ENCODE measurements at places on chromosomes 12 and 14.

DNA sequence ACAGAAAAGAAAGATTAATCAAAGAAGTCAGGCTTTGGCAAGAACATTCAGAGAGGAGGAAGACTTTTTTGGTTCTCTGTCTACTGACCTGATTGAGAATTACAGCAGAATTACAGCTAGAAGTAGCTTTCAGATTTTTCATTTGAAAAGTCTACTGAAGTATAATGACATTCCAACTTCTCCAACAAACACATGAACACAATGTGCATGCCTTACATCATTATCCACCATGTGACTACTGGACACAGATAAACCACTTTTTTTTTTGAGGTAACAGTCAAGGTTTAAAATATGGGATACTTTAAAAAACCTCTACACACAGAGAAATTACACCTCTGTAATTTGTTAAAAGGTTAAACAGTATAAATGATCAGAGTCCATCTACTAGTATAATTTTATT lies 12.3 kb downstream of the BTBD7 start:
- DNase-seq = no peak

- DNase-seq = no peak
These were observed 20.7 kb downstream of the TSPAN9 start for GRCh38 chr12:3097836-3098235.

DNA sequence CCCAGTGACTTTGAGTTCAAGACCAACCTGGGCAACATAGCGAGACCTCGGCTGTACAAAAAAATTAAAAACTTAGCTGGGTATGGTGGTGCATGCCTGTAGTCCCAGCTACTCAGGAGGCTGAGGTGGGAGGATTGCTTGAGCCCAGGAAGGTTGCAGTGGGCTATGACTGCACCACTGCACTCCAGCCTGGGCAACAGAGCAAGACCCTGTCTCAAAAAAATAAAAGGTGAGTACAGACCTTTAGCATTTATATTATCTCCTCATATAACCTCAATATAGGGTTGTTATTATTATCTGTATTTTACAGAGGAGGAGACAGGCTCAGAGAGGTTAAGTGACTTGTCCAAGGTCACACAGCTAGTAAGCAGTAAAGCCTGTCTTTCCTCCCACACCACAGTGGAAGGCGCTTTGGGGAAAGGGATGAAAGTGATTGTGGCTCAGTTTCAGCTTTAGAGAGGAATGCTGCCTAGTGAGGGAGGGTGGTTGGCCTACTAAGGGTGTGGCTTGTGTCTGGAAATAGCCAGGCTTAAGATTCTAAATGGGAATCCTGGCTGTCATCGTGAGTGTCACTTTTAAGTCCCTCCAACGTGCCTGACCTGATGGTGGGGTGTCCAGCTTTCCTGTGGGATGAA lies 7.2 kb downstream of the TPCN1 start:
- DNase-seq = no peak

DNA sequence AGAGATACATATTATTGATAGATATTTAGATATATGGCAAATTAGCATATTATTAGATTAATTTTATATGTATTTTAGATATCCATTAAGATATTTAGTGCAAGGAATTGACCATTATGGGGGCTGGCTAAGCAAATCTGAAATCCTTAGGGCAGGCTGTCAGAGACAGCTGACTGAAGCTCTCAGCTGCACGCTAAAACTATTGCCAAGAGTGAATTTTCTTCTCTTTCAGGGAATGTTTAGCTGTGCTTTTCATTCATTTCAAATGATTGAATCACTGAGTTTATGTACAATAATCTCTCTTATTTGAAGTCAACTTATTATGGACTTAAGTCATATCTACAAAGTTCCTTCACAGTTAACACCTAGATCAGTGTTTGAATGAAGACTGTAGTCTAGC lies 566.5 kb downstream of the LRFN5 start:
- no peak for DNase-seq

DNA sequence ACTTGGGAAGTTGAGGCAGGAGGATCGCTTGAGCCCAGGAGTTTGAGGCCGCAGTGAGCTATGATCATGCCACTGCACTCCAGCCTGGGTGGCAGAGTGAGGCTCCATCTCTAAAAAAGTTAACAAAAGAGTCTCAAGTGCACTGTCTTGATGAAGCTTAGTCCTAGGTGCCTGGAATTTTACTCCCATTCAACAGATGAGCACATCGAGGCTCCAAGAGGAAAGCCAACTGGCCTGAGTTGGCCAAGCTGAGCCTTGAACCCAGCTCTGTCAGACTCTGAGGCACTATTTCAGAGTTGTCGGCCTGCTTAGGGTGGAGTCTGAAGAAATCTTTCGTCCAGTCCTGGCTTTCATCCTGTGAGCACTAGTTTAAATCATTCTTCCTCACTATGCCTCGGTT lies 98.1 kb upstream of the MAP1LC3B2 start:
- no peak for DNase-seq

- no peak for DNase-seq
These were observed 83.9 kb downstream of the PIK3C2G start for GRCh38 chr12:18345021-18345735.

DNA sequence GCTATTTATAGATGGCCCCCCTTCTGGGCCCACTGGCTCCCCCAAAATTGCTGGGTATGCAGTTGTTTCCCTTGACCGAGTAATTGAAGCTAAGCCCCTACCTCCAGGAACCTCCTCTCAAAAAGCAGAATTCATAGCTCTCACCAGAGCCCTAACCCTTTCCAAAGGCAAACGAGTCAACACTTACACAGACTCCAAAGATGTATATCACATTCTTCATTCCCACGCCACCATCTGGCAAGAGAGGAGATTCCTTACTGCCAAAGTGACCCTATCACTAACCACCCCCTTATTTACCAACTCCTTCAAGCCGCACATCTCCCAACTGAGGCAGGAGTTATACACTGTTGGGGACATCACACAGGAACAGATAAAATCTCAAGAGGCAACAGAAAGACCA lies 66.8 kb downstream of the MOK start:
- no peak for DNase-seq

DNA sequence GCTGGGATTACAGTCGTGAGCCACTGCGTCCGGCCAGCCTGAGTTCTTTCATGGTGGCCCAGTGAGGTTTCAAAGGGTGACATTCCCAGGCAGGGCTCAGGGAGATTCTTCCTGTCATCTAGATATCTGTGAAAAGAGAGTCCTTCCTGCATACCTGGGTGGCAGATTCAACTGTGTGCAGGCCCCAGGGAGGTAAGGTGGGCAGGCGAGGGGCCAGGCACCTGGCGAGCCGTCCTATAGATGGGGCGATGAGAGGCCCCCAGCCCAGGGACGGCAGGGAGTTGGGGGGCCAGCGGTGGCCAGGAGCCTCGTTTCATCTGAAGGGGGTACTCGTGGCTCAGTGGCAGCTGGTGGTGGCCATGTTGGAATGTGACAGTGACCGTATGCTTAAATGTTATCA lies 7.1 kb upstream of the EP400 start:
- no peak for DNase-seq

DNA sequence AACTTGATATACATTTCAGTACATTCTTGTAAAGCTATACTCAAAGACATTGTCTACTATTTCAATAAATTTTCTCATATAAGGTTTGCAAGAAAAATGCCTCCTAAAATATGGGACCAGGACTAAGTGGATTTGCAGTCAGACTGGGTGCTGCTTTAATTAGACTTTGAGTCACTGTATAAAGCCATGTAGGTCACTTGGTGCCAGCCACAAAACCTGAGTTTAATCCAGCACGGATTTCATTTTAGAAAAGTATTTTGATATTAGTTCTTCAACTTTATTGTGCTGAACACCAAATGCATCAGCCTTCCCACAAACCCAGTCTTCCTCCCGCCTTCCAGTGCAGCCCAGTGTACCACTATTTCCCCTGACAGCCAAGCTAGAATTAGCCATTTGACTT lies 9.9 kb upstream of the NID2 start:
- DNase-seq = no peak

- no peak for DNase-seq
These were observed 8.4 kb downstream of the ZC2HC1C start for GRCh38 chr14:75077794-75078193.

DNA sequence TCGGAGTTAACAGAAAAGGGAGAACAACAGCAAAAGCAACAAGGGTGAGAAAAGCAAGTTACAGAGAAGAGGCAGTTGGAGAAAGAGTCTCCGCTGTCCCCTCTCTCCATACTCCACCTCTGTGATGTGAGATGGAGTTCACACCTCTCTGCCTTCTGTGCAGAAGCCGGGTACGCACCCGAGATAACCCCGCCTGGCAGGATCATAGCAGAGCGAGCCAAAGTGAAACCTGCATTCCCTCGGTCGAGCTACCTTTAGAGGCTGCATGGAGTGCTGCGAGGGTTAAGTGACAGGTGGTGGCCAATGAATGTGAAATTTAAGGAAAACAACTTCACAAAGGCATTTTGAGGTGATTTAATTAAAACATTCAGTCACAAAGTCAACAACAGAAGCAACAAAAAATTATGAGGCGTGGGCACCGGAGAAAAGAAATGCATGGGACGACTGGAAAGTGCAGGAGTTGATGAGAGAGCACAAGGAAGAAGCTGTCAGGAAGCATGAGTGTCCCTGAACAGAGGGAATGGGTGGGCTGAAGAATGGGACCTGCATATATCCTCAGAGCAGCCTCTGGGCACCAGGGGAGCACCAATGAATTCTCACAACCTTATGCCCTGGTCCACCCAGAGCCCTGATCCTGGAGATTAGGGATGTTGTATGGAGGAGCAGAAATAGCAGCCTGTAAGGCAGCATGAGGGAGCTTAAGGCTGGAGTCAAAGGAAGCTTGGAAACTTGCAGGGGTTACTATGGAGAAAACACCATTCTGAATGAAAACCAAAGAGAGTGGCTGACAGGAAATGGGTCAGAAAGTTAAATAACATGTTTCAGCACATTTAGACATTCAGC lies 208.3 kb downstream of the EMP1 start:
- DNase-seq = no peak

DNA sequence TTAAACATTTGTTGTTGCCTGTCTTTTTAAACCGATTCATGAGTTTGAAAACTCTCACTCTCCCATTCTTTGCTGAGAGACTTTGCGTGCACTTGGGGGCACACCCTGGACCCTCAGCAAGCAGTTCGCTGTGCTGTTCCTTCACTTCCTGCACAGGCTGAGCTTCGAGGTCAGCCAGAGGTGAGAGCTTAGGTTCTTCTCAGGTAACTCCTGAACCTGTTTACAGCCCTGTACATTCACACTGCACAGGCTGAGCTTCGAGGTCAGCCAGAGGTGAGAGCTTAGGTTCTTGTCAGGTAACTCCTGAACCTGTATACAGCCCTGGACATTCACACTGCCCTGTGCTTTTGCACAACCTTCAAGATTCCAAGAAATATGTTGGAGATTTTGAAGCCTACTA lies 9.8 kb upstream of the CLECL1 start:
- no peak for DNase-seq

DNA sequence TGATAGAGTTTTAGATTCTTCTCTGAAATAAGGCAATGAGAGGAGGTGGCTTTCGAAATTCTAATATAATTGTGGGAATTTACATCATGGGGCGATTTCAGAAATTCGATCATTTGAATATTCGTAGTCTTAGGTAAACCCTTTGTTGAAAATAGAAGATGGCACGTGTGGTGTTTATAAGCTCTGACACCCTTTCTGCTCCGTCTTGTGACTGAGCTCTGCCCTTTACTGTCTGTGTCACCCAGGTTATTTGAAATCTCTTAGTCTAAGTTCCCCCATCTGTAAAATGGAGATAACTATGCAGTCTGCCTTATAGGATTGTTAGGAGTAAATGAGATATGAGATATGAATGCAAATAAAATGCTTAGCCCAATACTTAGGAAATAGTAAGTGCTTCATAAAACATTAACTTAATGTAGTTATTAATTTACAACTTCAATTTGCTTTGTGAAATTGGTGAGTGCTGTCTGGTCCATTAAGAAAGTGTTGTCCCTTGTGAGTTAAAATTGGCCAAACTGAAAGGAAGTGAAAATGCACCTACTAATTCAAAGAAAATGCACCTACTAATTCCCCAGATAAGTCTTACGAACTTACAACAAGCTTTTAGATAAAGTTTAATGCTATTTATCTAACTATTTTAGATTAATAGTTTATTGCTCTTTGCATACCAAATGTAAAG lies 1.5 kb downstream of the BMAL2 start:
- no peak for DNase-seq

- no peak for DNase-seq
These were observed 4.4 kb upstream of the WSB2 start for GRCh38 chr12:118065380-118065779.

GRCh38 chr12:64383675-64384074 lies 6.9 kb downstream of the C12orf56 start:
- DNase-seq = no peak

DNA sequence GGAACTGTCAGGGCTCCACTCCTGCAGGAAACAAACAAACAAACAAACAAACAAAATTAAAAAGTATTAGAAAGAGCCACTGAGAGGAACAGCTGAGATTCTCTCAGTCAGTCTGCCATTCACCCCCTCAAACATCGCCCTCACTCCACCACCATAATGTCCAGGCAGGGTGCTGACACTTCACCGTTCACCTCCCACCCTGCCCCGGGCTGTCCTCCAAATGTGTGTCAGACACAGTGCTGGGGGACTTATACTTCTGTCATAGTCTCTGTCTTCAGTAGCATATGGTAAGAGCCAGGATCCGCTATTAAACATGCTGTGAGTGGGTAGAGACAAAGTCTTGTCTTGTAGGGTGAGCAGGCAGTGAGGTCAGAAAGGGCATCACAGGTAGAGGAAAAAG lies 28.3 kb downstream of the KRT18 start:
- no peak for DNase-seq

- DNase-seq = peak; percentile 51
These were observed 7.7 kb downstream of the ENDOU start for GRCh38 chr12:47717443-47718193.

DNA sequence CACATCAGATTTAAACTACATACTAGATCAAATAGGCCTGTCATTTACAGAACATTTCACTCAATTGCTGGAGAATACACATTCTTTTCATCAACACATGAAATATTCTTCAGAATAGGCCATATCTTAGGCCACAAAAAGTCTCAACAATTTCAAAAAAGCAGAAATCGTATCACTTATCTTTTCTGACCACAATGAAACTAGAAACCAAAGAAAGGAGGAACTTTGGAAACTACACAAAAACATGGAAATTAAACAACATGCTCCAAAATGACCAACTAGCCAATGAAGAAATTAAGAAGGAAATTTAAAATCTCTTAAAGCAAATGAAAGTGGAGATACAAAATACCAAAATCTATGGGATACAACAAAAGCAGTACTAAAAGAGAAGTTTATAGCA lies 35.1 kb downstream of the PARP11 start:
- DNase-seq = no peak

GRCh38 chr14:39406560-39406959 lies 25.7 kb downstream of the FBXO33 start:
- DNase-seq = no peak

- DNase-seq = no peak
These were observed 72.9 kb downstream of the TESC start for GRCh38 chr12:117026343-117026742.

- peak; percentile 47 for DNase-seq
These were observed 9.4 kb downstream of the GCH1 start for GRCh38 chr14:54893151-54893760.

- DNase-seq = no peak
These were observed 139.9 kb downstream of the AKAP6 start for GRCh38 chr14:32468955-32469354.
